ENCODE measurements at places on chromosomes 4 and X. TPM values are rescaled to one million over a fixed set of nuclear protein-coding genes. Genes with fewer than 3 reads are reported as not detected.

- no peak for DNase-seq
- no peak overlapping the region for H3K4me3 ChIP-seq
- no peaks in the 10 kb centered on the region for H3K36me3 ChIP-seq
- H3K27ac ChIP-seq, result peak overlapping the region; percentile 59
- peaks cover 4% of the 10 kb centered on the region for H3K4me1 ChIP-seq
- H3K27me3 ChIP-seq, result no peaks in the 10 kb centered on the region
Measured at GRCh38 chrX:81255876-81256275, 54.0 kb downstream of the SH3BGRL start.

- no peaks in the 10 kb centered on the region for H3K27me3 ChIP-seq
- H3K27ac ChIP-seq, result no peak overlapping the region
- DNase-seq, result no peak
- H3K36me3 ChIP-seq, result no peaks in the 10 kb centered on the region
Measured at GRCh38 chr4:10403633-10404445, 53.4 kb downstream of the ZNF518B start.

GRCh38 chr4:156949373-156949814, 22.2 kb downstream of the PDGFC start:
- peak overlapping the region; percentile 92 for H3K27ac ChIP-seq
- no peak for DNase-seq
- H3K27me3 ChIP-seq, result no peaks in the 10 kb centered on the region
- H3K4me3 ChIP-seq, result no peak overlapping the region
- no peaks in the 10 kb centered on the region for H3K36me3 ChIP-seq

DNA sequence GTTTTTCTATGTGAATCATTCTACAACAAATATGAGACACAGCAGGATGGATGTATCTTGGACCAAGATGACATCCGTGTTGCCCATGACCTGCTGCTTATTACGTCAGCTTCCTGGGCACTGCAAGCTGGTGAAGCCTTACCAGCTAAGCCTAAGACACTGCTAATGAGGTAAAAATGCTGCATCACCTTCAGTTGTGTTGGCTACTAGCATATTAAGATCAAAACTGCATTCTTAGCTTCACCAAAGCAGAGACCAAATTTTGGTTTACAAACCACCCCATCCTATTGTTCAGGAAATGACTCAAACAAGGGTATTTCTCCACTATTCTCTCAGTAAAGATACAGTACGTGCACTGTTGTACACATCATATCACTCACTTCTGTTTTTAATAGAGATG, 50.3 kb downstream of the MAML3 start:
- no peak for DNase-seq
- peaks cover 18% of the 10 kb centered on the region for H3K4me1 ChIP-seq
- H3K27ac ChIP-seq, result no peak overlapping the region
- H3K4me3 ChIP-seq, result no peak overlapping the region

The TBX22 gene
- 0.09 TPM for total RNA-seq

- no peak overlapping the region for H3K27ac ChIP-seq
- peaks cover 39% of the 10 kb centered on the region for H3K4me1 ChIP-seq
- no peak for DNase-seq
- no peaks in the 10 kb centered on the region for H3K27me3 ChIP-seq
- H3K36me3 ChIP-seq, result peaks cover 8% of the 10 kb centered on the region
- no peak overlapping the region for H3K4me3 ChIP-seq
Measured at GRCh38 chr4:4750187-4750586, 109.3 kb upstream of the MSX1 start.

The CAMK2D gene
- total RNA-seq, result 35.1 TPM

GRCh38 chr4:20086799-20087521, 164.7 kb upstream of the SLIT2 start:
- DNase-seq, result no peak
- H3K27me3 ChIP-seq, result peaks cover 3% of the 10 kb centered on the region
- H3K36me3 ChIP-seq, result no peaks in the 10 kb centered on the region
- H3K4me3 ChIP-seq, result no peak overlapping the region
- no peaks in the 10 kb centered on the region for H3K4me1 ChIP-seq

The ABLIM2 gene
- total RNA-seq, result 2.7 TPM

GRCh38 chr4:126018274-126018673, 703.5 kb downstream of the FAT4 start:
- no peaks in the 10 kb centered on the region for H3K4me1 ChIP-seq
- H3K27me3 ChIP-seq, result no peaks in the 10 kb centered on the region
- no peak for DNase-seq
- H3K36me3 ChIP-seq, result no peaks in the 10 kb centered on the region

The TMSB15A gene
- 20.7 TPM for total RNA-seq

DNA sequence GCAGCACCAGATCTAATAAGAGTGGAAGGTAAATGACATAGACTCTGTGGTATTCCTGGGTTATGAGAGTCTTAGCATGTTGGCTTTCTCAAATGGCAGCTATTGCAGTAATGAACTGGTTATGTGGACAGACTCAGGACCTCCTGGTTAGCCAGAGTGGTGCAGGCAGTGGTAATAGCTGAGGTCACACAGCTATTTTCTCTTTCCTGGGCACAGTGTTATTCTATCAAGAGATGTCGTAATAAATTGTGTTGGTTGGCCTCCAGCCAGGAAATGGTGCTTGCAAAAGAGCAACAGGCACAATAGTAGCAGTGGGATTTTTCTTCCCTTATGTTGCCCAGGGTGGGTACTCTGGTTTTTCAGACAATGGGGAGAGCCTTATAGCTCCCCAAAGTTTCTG, 279.2 kb upstream of the FGF16 start:
- no peaks in the 10 kb centered on the region for H3K36me3 ChIP-seq
- H3K4me1 ChIP-seq, result no peaks in the 10 kb centered on the region
- no peaks in the 10 kb centered on the region for H3K27me3 ChIP-seq
- no peak overlapping the region for H3K27ac ChIP-seq

The ADH4 gene
- total RNA-seq, result not detected

The MAGEA2B gene
- total RNA-seq, result not detected

DNA sequence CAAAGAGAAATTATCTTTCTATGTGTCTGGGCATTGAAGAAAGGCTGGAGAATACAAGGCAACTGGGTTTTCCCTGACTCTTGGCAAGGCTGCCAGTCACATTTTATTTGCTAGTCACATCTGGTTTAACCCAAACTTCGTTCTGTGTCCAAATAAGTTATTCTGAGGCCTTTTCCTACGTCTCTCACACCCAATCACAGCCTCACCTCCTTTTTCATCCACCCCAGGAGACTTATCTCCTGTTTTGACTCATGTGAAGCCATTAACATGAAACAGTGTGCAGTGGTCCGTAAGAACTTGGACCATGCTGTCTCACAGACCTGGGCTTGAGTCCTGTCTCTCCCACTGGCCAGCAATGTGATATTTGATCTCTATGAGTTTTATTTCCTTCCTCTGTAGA, 59.3 kb downstream of the CNGA2 start:
- no peak overlapping the region for H3K4me3 ChIP-seq
- no peaks in the 10 kb centered on the region for H3K36me3 ChIP-seq
- H3K4me1 ChIP-seq, result no peaks in the 10 kb centered on the region
- no peak overlapping the region for H3K27ac ChIP-seq

GRCh38 chr4:3773552-3774001, 7.4 kb downstream of the ADRA2C start:
- no peaks in the 10 kb centered on the region for H3K4me1 ChIP-seq
- no peak overlapping the region for H3K4me3 ChIP-seq
- no peaks in the 10 kb centered on the region for H3K36me3 ChIP-seq
- peaks cover 32% of the 10 kb centered on the region for H3K27me3 ChIP-seq

The PAGE5 gene
- total RNA-seq, result not detected

DNA sequence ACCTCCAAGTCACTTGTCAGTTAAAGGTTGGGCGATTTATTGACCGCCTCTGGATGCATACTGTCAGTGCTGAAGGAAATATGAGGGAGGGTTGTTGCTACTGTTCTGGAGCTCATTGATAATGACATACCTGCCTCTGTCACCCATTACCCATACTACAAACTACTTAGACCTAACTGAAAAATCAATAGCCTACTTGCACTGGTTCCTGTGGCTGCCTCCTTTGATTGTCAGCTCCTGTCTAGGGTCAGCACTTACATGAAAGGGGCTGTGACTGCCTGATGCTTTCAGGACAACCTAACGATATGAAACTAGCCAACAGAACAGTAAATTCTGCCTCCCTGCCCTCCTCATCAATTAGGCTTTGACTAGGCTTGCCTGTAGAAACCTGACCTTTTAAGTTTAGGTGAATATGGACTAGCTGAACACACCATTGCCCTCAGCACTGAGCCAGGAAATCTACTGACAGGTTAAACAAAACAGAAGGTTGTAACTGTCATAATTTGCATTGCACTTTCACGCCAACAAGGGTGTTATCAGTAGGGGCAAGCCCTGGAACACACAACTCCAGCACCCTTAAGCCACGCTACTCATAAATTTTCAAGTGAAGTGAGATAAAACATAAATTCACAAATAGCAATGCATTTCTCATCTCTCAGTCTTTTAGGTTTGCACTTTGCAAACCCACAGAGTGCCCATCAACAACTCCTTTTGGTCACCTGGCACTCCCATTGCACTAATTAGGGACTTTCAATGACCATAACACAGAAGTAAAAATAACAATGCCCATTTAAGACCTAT, 9.0 kb upstream of the MAB21L2 start:
- no peak for DNase-seq
- H3K4me3 ChIP-seq, result no peak overlapping the region
- peaks cover 21% of the 10 kb centered on the region for H3K4me1 ChIP-seq
- H3K27ac ChIP-seq, result no peak overlapping the region
- peaks cover 5% of the 10 kb centered on the region for H3K27me3 ChIP-seq

The LRIT3 gene
- 0.16 TPM for total RNA-seq

The FAM9C gene
- total RNA-seq, result 0.44 TPM

The CYLC1 gene
- total RNA-seq, result not detected

- no peaks in the 10 kb centered on the region for H3K27me3 ChIP-seq
- DNase-seq, result no peak
- no peaks in the 10 kb centered on the region for H3K4me1 ChIP-seq
- no peak overlapping the region for H3K27ac ChIP-seq
- no peak overlapping the region for H3K4me3 ChIP-seq
Measured at GRCh38 chrX:129013574-129013973, 509.7 kb downstream of the SMARCA1 start.

- H3K27ac ChIP-seq, result no peak overlapping the region
- H3K27me3 ChIP-seq, result no peaks in the 10 kb centered on the region
- no peaks in the 10 kb centered on the region for H3K4me1 ChIP-seq
- H3K36me3 ChIP-seq, result no peaks in the 10 kb centered on the region
- no peak for DNase-seq
Measured at GRCh38 chrX:122866532-122866931, 317.5 kb upstream of the GRIA3 start.

The GPRASP1 gene
- total RNA-seq, result 9.6 TPM

DNA sequence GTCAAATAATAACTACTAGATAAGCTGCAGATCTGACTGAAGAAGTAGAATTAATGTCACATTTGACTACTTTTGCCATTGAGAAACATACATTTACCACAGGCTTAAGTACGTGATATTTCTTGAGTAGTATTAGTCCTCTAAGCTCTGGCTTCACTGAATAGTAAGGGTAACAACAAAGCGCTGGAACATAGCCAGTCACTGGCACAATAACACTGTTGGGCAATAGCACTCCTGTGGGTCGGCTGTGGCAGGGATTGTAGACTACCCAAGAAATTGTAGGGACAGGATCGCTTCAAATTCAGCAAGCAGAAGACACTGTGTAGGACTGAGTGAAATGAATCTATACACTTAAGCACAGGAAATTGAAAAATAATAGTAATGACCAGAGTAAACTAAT, 27.1 kb upstream of the IL15 start:
- no peaks in the 10 kb centered on the region for H3K36me3 ChIP-seq
- H3K27ac ChIP-seq, result no peak overlapping the region
- peaks cover 2% of the 10 kb centered on the region for H3K4me1 ChIP-seq
- no peak for DNase-seq

DNA sequence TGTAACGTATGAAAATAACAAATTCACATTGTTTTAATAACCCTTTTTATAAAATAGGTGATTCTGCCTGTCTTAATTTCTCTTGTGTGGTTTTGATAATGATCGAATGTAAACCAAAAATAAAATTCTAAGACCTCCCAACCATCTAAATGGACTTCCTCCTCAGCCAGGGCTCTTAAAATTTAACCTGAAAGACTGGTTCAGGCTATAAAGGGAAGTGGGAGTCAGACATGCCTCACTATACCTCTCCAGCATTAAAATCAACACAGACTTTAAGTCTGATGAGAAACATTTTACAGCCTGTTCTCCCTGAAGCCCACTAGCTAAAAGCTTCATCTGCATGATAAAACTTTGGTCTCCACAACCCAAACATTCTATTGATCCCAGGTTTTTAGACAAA, 97.6 kb upstream of the STIM2 start:
- H3K27ac ChIP-seq, result peak overlapping the region; percentile 51
- peaks cover 23% of the 10 kb centered on the region for H3K4me1 ChIP-seq
- no peak for DNase-seq
- H3K27me3 ChIP-seq, result no peaks in the 10 kb centered on the region
- H3K4me3 ChIP-seq, result no peak overlapping the region

GRCh38 chrX:23228454-23228853, 106.2 kb upstream of the PTCHD1 start:
- H3K27ac ChIP-seq, result peak overlapping the region; percentile 2
- peaks cover 12% of the 10 kb centered on the region for H3K4me1 ChIP-seq
- DNase-seq, result no peak
- no peak overlapping the region for H3K4me3 ChIP-seq
- H3K36me3 ChIP-seq, result no peaks in the 10 kb centered on the region

The SOX3 gene
- not detected for total RNA-seq

DNA sequence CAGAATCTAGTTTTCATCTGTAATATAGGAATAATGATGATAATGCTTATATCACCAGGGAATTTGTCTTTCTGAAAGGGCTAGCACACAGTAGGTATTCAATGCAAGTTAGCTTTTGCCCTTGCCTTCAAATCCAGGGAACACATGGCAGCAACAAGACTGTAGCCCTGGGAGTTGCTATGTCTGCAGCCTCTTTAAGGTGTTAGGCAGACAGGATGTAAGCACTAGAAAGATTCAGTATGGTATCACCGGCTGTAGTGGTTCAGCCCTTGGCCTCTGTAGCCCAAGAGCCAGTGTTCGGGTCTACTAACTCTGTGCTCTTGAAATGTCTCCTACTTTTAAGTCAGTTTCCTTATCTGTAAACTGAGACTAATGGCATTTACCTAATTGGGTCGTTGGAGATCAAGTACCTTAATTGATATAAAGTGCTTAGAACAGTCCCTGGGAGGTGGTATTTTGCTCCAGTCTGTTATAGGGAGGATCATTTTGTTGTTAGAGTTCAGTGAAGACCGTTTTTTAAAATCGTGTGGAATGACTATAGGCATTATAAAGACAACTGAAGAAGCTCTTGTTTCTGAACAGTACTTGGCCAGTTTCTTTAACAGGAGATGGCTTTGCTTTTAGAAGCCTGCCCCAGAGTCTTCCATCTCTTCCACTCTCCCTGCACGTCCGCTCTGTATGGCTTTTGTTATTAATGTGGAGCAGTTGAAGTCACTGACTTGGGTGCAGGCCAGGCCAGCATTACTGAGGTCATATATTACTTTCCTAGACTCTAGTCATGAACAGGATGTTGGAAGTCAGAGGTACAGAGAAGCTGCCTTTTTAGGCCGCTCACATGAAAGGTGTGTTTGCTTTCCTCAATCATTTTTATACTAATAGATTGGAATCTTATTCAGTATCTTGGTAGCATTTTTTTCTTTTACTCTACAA, 44.8 kb downstream of the GAB1 start:
- peak overlapping the region; percentile 86 for H3K27ac ChIP-seq
- no peaks in the 10 kb centered on the region for H3K27me3 ChIP-seq
- H3K36me3 ChIP-seq, result no peaks in the 10 kb centered on the region
- peaks cover 65% of the 10 kb centered on the region for H3K4me1 ChIP-seq

- H3K4me1 ChIP-seq, result no peaks in the 10 kb centered on the region
- DNase-seq, result no peak
- no peak overlapping the region for H3K4me3 ChIP-seq
- no peak overlapping the region for H3K27ac ChIP-seq
Measured at GRCh38 chrX:24271262-24271661, 42.6 kb downstream of the SUPT20HL2 start.
